ENCODE measurements at places on chromosomes 11 and 22.

- no peak for DNase-seq
These were observed 625.1 kb upstream of the ANO5 start for GRCh38 chr11:21567645-21568290.

GRCh38 chr11:107040433-107041087, 22.3 kb upstream of the GUCY1A2 start:
- no peak for DNase-seq

GRCh38 chr11:83044958-83045712, 26.6 kb downstream of the RAB30 start:
- no peak for DNase-seq

DNA sequence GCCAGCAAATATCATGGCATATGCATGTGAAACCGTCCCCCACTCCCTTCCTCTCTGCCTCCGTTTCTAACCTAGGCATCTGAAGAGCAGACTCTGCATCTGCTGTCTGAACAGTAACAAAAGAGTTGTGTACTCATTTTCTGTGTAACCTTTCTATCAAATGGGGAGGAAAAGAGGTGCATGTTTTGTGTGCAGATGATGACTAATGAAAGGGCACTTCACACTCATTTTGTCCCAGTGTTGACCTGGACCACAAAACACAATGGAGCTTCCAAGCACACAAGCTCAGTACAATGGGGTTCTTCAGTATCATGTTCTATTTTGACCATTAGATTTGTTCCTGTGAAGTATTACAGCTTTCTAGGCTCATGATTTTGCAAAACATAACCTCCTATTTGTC, 13.0 kb downstream of the JHY start:
- DNase-seq, result no peak

Measured in H7 (cell line).